NCI-H526 (cell line): ENCODE measurements at places on chromosomes 11 and 22.

GRCh38 chr22:24037851-24038765 lies 27.0 kb downstream of the CABIN1 start:
- DNase-seq = no peak

GRCh38 chr22:49789289-49790141 lies 38.2 kb downstream of the BRD1 start:
- no peak for DNase-seq

- no peak for DNase-seq
These were observed 74.3 kb downstream of the SHANK2 start for GRCh38 chr11:71178076-71178475.

DNA sequence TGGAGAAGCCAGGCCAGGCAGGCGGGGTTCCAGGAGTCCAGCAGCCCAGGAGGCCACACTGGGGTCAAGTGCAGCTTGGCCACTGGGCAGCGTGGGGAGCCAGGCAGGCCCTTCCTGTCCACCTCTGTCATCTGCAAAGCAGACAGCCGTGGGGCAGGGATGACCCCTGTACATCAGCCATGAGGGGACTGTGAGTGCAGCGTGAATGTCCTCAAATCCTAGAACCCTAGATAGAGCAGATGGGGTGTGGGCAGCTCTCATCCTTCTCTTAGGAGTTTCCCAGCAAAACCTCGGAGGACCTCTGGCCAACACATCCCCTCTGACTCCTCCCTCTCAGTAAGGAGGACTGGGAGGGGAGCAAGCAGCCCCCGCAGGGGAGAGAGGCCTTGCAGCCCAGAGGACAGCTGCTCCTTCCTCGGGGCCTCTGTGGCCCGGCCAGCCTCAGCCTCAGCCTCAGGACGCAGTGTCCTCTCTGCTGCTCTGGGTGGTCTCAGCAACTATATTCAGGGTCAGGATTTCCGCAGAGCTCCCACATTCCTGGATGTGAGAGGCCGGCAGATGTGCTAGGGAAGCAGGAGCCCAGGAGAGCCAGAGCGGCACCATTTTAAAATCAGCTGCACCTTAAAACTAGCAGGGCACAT lies 820.5 kb downstream of the BRD1 start:
- no peak for DNase-seq

- DNase-seq = no peak
These were observed 403 bp downstream of the RBM7 start for GRCh38 chr11:114400915-114401223.

DNA sequence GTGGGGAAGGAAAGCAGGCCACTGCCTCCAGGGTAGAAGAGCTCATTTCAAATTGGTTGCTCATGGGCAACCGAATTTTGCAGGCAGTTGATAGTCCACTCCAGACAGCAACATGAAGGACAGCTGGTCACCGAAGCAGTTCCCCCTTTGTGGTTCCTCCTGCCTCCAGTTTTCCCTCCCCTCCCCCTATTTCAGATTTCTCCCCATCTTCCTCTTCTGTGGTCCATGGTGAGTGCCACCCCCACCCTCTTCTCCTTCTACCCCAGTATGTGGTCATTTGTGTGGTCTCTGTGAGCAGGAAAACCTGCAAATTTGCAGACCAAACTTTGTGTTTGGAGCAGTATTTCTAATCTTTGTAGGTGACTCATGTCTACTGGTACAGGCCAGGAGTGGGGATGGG lies 38.2 kb upstream of the PAK1 start:
- no peak for DNase-seq

DNA sequence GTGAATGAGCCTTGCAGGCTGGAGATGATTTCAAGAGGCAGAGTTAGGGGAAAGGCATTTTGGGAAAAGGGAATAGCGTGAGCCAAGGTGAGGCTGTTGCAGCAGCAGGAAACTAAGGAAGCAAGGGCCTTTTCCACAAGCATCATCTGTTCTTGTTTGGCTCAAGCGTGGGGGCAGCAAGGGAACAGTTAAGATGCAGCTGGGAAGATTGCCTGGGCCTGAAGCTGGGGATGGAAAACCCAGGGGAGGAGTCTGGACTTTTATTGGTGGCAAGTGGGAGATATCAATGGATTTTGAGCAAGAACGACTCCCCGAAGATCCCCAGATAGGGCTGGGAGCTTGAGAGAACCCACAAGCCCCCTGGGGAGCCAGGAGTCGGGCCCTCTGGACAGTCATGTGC lies 27.3 kb upstream of the PICK1 start:
- no peak for DNase-seq

DNA sequence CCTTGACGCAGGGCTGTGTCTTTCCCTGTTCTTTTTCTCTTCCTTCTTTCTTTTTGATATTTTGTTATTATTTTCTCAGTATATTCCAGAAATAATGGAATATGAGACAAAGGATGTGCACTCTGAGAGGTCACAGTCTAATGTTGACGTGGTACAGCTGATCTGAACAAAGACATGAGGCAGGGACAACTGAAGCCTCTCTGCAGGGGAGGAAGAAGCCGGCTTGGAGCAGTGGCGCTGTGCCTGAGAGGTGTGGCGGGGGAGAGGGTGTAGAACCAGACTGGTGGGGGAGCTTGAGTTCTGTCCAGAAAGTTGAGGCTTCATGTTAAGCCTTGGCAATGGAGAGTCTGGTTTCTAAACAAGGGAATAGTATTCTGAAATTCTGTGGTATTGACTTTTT lies 34.7 kb downstream of the ADAMTS15 start:
- no peak for DNase-seq

GRCh38 chr11:86741839-86742805 lies 58.2 kb upstream of the PRSS23 start:
- no peak for DNase-seq

GRCh38 chr11:22720457-22720856 lies 54.0 kb downstream of the GAS2 start:
- no peak for DNase-seq

DNA sequence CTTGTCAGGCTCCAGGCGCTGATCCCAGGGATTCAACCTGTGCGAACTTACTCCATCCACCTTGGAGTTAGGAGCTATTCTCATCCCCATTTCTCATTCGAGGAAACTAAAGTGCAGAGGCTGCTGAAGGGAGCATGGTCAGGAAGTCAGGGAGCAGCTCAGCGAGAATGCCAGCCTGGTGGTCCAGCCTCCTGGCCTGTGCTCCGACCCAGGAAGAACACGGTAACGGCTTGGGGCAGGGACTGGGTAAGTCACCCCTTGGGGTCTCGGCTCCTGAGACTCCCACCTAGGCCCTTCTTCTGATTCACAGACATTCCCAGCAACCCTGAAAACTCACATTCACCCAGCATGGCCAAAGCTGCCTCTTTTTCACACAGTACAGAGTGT lies 132.8 kb downstream of the CRYBB2 start:
- DNase-seq = no peak

DNA sequence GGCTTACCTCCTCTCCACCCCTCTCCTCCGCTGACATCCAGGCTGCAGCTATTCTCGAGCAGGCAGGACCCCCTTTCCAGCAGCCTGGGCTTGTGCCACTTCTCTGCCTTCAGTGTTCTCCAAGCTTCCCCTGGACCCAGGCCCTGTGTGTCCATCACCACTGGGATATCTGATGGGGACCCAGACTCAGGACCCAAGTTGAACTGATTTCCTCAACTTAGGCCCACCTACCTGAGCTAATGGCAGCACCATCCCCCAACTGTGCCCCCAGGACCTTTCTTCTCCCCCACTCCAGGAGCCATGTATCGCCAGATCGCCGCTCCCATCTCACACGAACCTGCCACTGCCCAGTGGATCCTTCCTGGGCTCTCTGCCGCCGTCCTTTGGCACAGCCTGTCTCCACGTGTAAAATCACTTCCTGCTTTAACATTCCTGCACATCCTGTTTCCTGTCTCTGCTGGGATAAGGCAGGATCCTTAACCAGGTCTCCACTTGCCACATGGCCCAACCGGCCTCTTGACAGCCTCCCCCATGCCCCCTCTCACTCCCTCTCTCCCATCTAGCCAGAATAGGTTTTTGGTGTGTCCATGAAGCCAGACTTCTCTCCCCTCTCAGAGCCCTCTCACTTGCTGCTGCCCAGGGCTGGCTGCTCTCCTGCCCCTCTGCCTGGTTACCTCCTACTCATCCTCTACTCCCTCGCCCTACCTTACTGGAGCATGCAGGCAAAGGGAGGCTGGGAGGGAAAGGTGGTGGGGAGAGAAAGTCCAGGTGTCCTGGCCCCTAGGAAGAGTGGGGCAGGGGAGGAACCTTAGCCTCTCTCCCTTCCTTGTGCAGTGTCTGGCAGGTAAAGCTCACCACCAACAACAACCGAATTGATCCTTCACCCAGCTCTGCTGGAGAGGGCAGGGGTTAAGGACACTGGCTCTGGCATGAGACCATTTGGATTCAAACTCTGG lies 9.4 kb downstream of the SPATA19 start:
- DNase-seq = peak; percentile 76

- DNase-seq = no peak
These were observed 36.0 kb upstream of the CSNK1E start for GRCh38 chr22:38353142-38353629.

- no peak for DNase-seq
These were observed 35.0 kb upstream of the LMO2 start for GRCh38 chr11:33926671-33927552.

DNA sequence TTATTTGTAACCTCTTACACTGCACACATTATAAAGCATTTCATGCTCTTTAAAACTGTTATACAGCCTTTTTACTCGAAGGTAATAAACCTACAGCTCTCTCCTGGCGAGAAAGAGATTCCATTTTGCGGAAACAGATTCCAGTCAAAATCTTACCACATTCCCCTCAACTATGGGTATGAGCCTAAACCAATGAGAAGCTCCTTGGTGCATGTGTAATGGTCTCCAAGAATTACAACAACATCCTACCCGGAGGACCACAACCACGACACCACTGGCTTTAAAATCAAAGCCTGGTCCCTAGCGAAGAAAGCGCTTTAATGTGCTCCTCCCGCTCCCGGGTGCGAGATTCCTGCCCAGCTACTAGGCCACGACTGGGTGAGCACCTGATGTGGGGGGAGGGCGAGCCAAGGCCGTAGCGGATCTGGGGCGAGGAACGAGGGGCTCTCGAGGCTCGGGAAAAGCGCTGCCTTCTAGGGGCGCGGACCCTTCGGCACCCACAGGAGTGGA lies 821 bp downstream of the CELF1 start:
- DNase-seq = peak; percentile 68

DNA sequence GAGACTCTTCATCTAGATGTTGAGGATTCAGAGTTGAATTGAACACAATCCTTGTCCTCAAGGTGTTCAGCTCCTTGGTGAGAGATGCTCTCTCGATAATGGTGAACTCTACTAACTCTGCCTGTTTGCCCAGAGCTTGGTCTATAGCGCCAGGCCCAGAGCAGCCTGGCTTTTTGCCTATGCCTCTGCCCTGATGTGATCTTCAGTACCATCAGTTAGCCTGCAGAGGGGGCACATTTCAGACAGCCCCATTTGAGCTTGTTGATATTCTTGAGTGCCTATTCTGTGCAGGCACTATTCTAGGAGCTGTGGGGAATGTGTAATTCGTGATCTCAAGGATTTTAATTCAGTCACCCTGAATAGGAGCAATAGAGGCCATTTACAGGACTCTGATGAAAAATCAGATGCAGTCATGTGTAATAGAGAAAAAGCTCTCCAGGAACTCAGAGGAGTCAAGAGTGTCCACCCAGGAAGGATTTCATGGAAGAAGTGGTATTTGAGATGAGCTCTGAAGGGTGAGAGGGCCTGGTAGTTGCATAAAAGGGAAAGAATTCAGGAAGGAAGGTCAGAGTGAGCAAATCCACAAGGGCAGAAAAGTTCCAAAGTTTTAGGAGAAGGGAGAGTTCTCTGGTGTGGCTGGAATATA lies 19.3 kb downstream of the GTPBP1 start:
- no peak for DNase-seq

GRCh38 chr11:36488096-36488495 lies 22.0 kb downstream of the TRAF6 start:
- no peak for DNase-seq

DNA sequence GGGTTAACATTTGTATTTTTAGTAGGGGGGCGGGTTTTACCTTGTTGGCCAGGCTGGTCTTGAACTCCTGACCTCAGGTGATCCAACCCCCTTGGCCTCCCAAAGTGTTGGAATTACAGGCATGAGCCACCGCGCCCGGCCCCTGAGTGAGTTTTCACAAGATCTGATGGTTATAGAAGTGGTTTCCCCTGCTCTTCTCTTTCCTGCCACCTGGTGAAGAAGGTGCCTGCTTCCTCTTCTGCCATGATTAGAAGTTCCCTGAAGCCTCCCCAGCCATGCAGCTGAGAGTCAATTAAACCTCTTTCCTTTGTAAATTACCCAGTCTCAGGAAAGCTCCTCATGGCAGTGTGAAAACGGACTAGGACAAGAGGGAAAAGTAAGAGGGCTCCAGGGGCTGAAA lies 259.1 kb upstream of the PLET1 start:
- no peak for DNase-seq

DNA sequence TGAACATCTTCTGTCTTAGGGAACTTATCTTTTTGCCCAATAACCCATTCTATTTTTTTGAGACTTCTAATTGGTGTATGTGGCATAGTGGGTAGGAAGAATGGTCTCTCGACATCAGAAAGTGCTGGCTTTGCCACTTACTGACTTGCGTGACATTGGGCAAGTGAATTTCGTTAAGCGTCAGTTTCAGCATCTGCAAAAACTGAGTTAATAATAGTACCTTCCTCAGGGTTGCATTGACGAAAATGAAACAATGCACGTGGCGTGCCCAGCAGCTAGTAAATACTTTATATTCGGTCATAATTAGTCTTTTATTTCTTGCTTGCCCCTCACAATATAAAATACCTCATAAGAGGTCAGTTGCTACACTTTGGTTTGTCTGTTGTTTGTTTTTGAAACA lies 12.5 kb upstream of the GRIK4 start:
- no peak for DNase-seq

- DNase-seq = no peak
These were observed 19.5 kb downstream of the YPEL4 start for GRCh38 chr11:57630171-57630570.

DNA sequence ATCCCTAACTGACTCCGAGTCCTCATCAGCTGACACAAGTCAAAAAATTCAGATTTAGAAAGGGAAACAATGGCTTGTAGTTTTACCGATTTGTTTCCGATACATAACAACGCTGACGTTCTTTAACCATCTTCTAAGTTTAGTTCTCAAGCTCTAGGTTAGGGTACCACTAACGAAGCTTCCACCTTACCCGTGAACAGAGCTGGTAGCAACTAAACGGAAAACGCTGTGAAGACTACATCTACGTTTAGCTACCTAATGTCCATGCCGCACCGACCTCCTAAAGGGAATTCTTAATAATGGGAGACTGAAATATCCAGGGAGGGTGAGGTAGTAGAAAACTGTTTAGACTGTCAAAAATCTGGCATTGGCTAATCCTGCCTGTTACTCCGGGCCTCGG lies 1.0 kb downstream of the NUP98 start:
- no peak for DNase-seq

- DNase-seq = no peak
These were observed 49.2 kb upstream of the TIMP3 start for GRCh38 chr22:32752326-32752725.

GRCh38 chr22:45211435-45211834 lies 29.3 kb downstream of the KIAA0930 start:
- no peak for DNase-seq

GRCh38 chr11:103792981-103793468 lies 243.4 kb upstream of the DDI1 start:
- DNase-seq = no peak

GRCh38 chr11:14975252-14975587 lies 3.1 kb upstream of the CALCA start:
- DNase-seq = no peak
